ENCODE measurements at places on chromosomes 5 and 9.

DNA sequence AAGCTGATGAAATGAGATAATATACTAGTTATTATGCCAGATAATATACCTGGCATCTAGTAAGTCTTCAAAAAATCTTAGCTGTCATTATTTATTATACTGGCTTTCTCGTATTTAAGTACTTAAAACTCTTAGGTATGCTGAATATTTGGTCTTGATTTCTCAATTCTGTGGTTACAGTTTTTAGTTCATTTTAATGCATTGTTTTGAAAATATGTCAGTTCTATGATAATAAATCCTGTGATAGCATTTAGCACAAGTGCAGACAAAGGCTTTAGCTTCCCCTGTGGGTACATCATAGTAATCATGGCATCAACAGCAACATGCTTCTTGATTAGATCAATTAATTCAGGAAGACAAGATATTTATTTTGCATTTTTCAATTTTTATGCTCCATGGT is 133.0 kb downstream of the SMC2 start:
- DNase-seq, result no peak

DNA sequence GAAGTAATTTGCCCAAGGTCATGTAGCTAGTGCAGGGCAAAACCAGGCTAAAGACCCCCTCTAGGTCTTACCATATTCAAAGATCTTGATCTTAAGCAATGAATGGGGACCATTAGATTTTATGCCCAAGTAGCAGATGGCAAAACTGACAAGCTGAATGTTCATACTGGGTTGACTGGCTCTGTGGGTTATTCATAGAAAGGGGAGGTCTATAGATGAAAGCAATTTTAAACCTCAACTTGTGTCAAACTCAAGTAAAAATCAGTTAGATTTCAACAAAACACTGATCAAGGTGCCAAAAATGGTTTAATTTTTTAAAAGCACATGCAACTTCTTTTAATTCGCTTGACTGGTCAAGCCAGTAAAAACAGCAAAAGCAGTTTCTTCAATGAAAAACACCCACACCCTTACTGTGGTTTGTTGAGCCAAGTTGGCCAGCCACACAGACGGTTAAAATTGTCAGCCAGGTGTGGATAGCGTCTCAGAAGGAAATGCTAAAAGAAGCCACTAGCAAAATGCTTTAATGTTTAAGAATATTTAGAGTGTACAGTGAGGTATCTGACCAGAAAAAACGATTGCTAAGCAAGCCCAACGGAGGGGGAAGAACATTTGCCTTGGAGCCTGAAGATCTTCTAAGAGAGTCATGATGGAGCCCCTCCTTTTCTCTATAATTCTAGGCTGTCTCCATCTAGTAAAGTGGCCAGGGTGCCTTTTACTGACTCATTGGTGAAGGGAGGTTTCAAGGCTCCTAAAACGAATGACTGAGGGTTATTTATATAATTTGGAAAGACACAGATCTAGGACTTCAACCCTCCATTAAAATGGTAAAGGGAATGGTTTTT is 539.6 kb upstream of the CLINT1 start:
- no peak for DNase-seq

DNA sequence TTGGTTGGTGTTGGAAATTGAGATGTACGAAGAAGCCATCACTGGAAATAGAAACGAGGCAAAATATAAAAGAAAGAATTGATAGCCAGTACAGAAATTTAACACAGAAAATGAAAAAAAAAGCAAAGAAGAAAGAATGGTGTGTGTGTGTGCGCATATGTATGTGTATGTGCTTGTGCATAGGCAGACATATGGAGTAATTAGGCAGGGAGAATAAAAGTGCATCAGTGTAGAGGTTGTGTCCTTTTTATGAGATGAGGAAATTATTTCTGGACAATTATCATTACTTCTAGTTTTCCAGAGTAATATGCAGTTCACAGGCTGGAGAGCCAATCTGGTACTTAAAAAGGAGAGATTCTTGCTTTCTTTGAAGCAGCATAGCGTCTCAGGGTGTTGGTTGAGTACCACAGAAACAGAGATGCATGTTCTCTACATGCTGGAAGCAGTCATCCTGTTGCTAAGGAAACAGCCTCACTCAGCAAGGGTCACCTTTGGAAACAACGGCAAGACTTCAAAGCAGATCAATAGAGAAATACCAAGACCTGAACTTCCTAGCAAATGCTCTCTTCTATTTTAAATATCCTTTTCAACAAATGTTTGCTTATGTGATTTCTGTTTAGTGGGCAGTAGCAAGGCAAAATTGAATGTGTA is 172.7 kb downstream of the TAF11L14 start:
- no peak for DNase-seq

DNA sequence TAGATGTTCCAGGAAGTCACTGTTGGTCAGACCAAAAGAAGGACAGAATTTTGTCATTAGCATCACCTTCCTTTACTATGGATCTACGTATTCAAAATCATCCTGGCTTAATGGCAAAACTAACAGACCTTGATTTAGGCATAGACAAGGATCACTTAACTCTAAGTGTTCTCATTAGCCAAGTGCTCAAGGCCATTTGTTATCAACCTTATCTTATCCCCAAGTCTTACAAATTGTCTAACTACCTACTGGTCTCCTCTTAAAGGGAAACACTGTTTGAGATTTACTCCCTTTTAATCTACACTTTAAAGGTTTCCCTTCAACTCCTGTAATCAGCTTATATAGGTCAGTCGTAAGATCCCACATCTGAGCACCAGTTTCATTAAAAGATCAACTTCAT is 1197.5 kb upstream of the C9orf72 start:
- no peak for DNase-seq

DNA sequence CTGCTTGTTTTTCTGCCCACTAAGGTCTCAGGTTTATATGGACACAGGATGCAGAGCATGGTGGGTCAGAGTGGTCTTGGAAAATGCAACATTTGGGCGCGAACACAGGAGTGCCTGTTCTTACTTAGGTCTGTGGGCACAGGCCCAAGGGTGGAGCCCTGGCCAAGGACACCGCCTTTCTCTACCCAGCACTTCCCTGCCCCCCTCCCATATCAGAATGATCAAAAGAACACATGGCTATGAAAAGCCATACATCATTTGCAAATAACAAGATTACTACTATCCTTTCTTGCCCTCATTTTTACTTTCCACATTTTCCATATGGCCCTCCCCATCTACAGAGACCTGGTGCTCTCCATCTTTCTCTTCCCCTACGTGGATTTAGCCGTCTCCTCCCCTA is 162.2 kb downstream of the ENC1 start:
- DNase-seq, result no peak

DNA sequence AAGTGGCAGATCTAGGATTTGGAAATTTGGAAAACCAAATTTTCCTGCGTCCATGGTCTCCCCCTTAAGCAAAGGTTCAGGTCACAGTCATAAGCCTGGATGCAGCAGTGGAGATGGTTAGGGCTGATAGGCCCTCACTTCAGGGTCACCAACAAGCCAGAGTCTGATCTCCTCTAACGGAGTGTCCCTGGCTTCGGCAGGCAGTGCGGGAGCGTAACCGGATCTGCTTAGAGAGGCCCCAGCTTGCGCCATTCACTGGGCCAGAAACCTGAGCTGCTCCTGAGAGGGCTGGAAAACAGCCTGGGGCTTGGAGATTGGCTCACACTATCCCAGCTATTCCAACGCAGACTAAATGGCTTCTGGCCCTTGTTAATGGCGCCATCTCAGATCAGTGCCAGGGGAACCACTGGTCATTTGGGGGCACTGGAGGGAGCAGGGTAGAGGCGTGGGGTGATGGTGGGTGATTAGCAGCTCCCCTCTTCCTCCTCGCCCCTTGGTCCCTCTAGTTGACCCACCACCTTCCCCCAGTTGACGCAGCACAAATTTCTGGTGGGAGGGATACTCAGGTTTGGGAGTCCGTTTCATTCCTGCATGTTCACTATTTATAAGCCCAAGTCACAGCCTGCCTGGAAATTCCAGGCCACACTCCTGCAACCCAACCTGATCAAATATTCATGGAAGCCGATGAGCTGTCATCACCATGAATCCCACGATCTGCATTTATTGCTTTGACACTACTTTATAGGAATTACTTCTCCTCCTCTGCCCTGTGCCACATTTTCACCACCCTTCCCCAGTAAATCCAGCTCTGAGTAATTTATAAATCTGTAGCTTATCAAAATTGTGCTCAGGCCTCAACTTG is 134.6 kb upstream of the CPEB4 start:
- no peak for DNase-seq

DNA sequence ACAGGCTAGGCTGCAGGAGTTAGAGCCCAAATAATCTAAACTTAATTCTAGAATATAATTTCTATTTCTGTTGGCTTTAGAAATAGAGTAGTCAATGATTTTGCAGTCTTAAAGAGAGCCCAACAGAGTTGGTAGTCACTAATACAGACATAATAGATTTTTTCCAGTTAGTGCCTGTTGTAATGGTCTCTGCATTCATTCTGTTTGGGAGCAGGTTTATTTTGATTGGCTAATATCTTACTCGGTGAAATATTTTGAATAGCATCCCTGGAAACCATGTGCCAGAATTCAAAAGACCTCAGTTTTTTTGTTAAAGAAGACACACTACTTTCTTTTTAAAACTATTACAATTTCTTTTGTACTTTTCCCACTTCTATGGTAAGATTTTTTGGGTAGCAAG is 107.2 kb downstream of the RASGRF2 start:
- DNase-seq, result no peak

DNA sequence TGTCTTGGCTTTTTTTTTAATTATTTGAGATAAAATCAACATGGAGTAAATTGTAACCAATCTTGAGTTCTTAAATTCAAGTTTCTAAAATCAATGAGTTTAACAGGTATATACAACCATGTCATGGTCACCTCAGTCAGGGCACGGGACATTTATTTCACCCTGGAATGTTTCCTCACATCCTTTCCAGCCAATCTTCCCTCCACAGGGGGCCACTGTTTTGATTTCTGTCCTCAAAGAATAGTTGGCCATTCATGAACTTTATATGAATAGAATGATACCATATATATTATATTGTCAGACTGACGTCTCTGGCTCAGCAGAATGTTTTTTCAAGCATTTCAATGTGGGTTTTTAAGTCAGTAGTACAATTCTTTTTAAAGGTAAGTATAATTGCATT is 806 bp downstream of the ZNF474 start:
- no peak for DNase-seq

DNA sequence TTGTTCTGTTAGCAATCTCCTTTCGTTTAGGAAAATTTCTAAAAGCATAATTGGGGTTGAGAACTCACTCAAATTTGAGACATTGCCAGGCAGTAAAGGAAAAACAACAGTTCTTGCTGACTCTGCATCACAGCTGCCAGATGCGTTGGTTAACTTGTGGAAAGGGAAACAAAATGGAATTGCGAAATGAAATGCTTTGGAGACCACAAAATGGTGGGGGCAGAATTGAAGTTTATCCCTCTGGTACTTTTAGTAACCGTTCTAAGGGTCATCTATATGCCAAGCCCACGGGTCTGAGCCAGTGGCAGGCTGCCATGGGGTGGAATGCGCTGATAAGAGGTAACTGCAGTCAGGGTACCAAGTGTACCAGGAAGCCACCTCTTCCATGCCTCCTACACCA is 28.6 kb upstream of the SELENOP start:
- DNase-seq, result no peak

GRCh38 chr9:128863647-128864046 is 18.1 kb downstream of the KYAT1 start:
- peak; percentile 88 for DNase-seq

GRCh38 chr5:20610681-20611080 is 622.7 kb upstream of the CDH18 start:
- DNase-seq, result no peak
